NCI-H1417 (cell line): ENCODE measurements at places on chromosomes 2 and 18.

DNA sequence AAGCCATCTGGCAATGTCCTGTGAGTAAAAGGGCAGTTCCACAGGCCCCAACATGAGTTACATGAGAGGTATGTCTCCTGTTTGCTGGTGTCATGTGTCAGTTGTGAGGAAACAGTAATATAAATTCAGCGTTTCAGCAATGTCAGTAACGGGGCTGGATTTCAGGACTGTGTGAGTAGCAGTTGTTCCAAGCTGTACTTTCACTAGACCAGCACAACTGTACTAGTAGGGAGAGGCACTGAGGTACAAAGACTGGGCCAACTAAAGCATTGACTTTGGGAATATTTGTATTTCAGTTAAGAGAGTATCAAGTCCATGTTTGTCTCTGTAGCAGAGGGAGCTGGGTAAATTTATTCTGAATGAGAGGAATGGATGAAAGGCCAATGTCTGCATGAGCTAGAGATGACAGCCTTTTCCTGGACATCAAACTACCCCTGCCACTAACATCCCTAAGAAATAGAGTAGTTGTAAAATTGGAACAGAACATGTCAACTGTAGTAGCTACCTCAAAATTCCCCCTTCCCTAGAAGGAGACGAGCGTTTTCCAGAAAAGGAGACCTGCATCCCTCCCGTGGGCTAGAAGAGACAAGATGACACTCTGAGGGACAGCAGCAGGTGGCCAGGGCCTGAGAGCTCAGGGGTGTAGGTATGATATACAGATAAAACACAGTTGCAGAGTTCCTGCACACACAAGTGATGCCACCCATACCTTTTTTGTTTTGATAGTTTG lies 24.4 kb downstream of the EIF4E2 start:
- no peak for DNase-seq

DNA sequence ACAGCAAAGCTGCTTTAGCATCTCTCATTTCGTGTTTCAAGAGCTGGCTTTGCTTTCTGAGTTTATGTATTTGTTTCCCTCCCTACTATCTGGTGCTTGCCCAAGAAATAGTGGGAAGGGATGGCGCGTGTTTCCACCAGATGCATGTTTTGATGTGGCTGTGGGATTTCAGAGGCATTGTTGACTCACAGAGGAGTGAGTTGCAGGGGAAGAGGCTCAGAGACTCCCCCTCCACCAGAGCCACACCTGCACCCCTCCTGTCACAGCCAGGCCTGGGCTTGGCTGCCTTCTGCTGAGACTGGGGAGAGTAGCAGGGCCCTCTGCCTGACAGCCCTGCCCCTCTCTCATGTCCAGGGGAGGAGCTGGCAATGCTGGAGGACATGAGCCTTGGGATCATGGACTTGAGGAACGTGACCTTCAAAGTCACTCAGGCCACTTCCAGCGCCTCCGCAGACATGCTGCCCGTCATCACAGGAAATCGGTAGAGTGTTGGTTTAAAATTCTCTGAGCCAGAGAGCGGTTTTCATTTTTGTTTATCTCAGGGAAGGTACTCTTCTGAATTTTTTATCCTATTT lies 42.9 kb downstream of the COA5 start:
- DNase-seq = no peak

DNA sequence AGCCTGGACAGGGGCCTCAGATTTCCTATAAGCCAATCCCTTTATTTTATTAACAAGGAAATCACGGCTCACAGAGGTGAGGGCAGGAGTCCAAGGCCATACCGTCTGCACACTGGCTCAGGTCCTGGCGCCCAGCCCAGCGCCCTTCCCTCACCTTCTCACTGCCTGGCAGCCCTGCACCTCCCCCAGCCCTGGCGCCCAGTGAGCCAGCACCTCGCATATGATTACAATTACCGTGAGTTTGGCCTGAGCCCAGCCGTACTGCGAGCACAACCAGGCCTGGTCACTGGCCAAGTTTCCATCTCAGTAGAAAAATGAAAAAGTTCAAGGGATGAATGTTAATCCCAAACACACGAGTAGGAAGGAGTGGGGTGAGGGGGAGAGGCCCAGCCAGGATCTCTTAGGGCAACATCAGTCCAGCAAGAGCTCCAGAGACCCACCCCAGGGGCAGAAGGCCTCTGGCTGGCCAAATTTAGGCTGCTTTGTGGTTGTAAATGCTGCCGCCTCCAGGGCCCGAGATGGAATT lies 68.4 kb downstream of the MCFD2 start:
- no peak for DNase-seq

DNA sequence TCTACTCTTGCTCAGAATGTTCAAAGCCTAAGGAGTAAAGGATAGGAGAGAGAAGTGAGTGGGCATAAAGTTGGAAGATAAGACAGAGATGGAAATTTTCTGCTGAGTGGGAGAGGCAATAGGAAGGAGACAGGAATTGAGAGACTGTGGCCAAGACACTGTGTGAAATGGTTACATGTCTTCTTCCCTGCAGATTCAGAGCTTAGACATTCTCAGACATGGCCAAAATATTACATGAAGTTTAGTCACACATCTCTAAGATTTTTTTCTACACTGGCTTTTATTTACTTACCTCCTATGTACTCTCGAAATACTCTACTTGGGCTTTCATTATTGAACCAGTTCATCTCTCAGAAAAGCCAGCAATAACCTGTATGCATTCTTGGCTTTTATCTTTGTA lies 363.0 kb upstream of the FANCL start:
- no peak for DNase-seq
